Mesenchymal stem cell (in vitro differentiated cells and primary cell): ENCODE measurements at places on chromosomes 11 and 22.

DNA sequence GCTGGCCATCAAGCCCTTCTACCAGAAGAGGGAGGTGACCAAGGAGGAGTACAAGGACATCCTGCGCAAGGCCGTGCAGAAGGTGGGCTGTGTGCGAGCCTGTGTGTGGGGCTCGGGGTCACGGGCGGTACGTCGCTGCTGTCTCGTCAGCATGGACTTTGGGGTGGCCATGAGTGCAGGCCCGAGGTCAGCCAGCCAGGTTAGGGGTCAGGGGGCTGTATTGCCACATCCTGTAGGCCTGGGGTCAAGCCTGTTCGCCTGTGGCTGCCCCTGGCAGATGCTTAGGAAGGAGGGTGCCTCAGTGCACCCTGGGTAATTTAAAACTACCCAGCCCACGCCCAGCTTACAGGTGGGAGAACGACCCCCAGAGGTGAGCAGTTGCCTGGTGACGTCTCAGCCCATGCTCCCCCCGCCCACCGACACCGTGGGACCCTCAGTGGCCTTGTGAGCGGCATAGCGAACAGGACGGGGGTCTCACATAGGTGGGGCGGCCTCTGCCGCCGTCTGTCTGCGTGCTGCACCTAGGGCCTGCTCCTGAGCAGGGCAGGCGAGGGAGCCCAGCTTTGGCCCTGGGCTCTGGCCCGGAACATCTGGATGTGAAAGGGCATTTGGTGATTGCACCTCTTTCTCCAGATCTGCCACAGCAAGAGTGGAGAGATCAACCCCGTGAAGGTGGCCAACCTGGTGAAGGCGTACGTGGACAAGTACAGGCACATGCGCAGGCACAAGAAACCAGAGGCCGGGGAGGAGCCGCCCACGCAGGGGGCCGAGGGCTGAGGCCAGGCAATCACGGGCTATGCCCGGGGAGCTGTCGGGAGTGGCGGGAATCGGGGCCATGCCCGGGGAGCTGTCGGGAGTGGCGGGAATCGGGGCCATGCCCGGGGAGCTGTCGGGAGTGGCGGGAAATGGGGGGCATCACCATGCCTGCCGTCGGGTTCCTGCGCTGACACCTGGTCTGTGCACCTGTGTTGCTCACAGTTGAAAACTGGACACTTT is 4.5 kb downstream of the IRF7 start:
- DNase-seq: no peak

- DNase-seq: no peak
Measured at GRCh38 chr11:92810423-92811064, 158.9 kb upstream of the MTNR1B start.

- DNase-seq: no peak
Measured at GRCh38 chr11:285894-286220, 3.1 kb upstream of the PGGHG start.

DNA sequence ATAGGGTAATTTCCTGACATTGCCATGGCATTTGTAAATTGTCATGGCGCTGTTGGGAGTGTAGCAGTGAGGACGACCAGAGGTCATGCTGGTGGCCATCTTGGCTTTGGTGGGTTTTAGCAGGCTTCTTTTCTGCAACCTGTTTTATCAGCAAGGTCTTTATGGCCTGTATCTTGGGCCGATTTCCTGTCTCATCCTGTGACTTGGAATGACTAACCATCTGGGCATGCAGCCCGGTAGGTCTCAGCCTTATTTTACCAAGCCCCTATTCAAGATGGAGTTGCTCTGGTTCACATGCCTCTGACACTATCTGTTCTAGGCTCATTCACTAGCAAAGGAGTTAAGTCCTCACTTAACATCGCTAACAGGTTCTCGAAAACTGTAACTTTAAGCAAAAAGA is 1374.2 kb downstream of the FAM181B start:
- no peak for DNase-seq

GRCh38 chr11:92346220-92346619 is 121.6 kb downstream of the FAT3 start:
- DNase-seq: no peak

- no peak for DNase-seq
Measured at GRCh38 chr22:45454275-45454674, 40.8 kb downstream of the RIBC2 start.

- no peak for DNase-seq
Measured at GRCh38 chr22:48705159-48705916, 1122.3 kb downstream of the BRD1 start.

DNA sequence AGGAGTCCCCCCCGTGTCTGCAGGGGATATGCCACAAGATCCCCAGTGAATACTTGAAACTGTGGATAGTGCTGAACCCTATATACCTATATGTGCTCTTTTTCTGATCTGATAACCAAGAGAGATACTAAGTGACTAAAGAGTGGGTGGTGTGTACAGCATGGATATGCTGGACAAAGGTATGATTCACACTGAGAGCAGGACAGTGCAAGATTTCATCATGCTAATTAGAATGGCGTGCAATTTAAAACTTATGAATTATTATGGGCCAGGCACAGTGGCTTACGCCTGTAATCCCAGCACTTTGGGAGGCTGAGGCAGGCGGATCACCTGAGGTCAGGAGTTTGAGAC is 90.2 kb upstream of the ALKBH3 start:
- DNase-seq: no peak

DNA sequence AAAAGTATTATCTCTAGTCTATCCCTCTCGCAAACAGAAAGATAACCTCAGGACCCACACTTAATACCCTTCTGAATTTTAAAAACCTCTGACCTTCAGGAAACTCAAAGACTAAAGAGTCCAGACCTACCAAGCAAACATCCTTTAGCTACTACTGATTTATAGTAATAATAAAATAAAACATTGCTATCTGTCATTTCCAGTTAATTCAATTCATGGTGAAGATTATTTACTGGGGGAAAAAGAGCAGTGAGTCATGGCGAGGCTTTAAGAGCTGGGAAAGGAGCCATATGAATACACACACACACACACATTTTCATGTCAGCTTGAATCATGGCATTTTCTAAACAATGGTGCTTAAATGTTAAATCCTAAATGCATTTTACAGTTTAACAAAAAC is 87.1 kb downstream of the FAM76B start:
- peak; percentile 89 for DNase-seq

DNA sequence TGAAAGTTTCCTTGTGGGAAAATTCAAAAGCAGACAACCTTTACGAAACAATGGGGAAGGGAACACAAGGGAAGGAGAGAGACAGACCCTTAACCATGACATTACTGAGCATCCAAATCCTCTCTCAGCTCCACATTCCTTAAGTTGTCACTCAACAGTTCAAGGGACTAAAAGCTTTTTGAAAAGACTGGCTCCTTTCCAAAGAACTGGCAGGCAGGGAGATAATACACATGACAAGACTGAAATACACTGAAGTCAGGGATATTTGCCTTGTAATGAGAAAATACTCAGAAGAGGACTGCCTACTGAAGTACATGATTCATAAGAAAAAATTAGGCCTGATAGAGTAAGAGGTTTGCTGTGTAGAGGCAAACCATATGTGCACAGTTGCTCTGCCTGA is 69.1 kb downstream of the SMCO4 start:
- DNase-seq: no peak

GRCh38 chr11:77197626-77198320 is 69.7 kb downstream of the MYO7A start:
- DNase-seq: no peak

DNA sequence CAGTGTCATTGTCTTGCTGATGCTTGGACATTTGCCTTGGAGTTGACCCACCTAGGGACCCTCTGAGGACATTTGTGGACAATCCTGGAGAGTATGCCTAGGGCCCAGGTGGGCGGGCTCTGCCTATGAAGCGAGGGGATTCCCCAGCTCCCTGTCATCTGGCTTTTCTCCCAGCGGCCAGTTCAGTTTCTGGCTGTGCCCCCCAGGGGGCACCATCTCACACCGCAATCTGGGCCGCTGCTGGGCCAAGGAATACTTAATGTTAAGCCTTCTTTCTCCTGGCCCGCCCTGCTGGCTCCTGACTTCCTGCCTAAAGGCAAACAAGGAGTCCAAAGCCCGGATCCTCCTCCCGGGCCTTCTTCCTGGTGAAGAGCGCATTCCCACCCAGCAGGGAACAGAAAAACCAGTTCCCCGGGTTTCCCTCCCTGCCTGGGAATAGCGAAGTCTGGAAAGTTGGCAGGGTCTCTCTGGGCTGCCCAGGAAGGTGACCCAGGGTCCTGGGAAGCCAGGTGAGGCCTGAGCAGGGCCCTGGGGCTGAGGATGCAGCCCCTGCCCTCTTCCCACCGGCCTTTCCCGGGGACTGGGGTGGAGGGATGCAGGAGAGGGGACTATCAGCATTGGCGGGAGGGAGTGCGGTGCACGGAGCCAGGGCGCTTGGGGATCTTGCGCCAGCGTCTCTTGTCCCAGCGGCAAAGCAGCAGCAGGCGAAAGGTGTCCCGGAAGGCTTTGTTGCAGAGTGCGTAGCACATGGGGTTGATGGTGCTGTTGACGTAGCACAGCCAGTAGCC is 11.9 kb downstream of the CHRM1 start:
- DNase-seq: peak; percentile 76

GRCh38 chr11:73652856-73653559 is 6.6 kb downstream of the PLEKHB1 start:
- no peak for DNase-seq

- DNase-seq: peak; percentile 49
Measured at GRCh38 chr11:64146036-64146955, 19.6 kb downstream of the MACROD1 start.
